Aorta (tissue), 5 donors: ENCODE measurements at places on chromosomes 7 and 10. TPM values are rescaled to one million over a fixed set of nuclear protein-coding genes. Genes with fewer than 3 reads are reported as not detected.

The CFAP70 gene
- total RNA-seq: 2.4 TPM

DNA sequence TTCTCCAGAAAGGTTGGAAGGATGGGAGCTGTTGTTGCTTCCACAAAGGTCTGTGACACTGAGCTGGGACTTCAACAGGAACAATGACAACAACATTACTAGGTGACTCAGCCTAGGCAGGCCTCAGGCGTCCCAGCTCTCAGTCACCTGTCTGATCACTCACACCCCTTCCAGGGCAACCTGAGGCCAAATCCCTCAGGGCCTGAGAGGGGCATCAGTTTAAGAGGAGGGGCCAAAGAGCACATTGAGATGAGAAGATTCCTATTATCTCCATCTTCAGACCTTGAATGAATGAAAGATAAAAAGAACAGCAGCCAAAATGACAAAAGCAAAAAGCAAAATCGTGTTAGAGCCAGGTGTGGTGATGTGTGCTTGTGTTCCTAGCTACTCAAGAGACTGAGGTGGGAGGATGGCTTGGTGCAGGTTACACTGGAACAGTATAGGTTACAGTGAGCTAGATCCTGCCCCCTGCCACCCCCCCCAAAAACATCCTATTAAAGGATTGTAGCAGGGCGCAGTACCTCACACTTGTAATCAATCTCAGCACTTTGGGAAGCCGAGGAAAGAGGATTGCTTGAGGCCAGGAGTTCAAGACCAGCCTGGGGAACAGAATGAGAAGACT, at the start of gene ATG9B:
Gene ATG9B (minus strand): TSS at position 60 of the 622 bp plus-strand sequence. CDS start 71 bp downstream, outside the sequence.
- DNase-seq: no peak

DNA sequence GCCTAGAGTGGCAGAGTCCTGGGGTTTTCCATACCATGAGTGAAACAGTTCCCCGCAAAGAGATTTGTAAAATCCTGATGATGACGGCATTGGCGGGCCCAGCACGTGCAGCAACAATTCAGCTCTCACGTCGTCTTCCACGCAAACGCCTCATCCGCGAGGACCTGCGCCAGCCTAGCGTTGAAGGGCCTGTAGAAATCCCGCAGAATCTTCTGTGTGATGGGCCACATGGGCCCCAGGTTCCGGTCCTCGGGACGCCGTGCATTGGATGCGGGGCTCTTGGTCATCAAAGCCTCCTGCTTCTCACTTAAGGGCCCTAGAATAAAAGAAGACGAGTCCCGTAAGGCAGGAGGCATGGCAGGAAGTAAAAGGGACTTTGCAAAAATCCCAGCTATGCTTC, 83.4 kb downstream of the CHST15 start:
- DNase-seq: no peak

The MUC3A gene
- total RNA-seq: 0.39 TPM

DNA sequence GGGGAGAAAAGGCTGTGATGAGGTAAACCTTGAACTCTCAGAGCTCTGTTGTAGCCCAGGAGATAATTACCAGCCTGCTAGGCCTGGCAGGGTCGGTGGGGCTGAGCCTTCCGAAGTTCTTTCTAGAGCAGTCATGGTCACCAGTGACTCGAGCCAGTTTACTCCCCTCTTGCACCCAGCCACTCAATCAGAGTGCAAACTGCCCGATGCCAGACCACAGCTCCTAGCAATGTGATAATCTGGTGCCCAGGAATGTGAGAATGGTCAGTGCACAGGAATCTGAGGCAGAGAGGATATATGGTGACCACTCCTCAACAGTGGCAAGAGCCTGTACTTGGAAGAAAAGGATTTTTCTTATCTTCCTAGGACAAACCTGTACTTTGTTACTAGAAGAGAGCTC, 46.4 kb upstream of the KMT2E start:
- DNase-seq: peak; percentile 55

- no peak for DNase-seq
Observed at GRCh38 chr10:71622154-71622526, 97.4 kb downstream of the C10orf105 start.

The ZPBP gene
- total RNA-seq: not detected

The MYO1G gene
- total RNA-seq: 21.3 TPM

The CCDC146 gene
- total RNA-seq: 8.9 TPM

DNA sequence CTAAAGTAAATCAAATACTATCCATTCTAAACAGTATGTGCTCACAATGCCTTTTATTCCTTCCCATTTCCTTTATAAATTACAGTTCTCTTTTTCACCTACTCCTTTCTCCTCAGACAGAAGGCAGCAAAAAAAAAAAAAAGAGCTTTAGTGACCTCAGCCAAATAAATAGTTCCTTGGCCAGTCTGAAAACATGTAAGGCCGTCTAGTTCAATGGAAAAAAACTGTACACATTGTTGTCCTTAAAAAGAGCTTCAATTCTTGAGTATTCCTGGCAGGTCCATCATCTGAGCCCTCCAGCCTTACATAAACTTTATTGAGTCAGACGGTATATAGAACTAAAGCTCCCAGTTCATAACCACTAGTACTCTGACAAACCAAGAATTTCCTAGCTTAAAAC, 185.4 kb downstream of the CACNA2D1 start:
- no peak for DNase-seq

DNA sequence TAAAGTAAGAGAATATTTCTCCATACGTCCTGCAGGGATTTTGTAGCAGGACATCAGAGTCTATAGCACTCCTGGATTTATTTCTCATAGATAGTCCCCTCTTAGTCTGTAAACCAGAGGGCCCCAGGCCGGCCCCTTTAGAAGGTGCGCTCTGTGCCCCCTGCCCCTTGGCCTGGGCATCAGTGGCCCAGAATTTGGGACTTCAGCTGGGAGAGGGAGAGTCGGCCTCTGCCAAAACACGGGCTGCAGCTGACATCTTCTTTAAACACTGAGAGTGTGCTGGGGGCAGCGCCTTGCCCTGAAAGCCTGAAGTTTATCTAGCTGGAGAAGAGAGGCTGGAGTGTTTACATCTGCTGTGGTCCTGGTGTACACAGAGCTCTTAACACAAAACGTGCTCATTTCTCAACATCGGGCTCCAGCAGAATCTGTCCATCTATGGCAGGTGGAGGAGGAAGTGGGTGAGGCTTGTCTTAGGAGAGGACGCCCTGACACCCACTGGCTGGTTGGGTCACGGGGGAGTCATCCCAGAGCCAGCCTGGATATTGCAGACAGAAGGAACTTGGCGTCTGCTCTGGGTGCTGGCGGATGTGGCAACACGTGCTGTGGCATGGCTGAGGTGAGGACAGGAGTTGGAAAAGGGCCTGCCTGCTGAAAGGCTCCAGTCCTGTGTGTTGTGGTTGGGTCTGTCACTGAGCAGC, 5.0 kb upstream of the TACR2 start:
- DNase-seq: no peak

- DNase-seq: no peak
Observed at GRCh38 chr7:90728568-90728967, 132.4 kb downstream of the CDK14 start.

DNA sequence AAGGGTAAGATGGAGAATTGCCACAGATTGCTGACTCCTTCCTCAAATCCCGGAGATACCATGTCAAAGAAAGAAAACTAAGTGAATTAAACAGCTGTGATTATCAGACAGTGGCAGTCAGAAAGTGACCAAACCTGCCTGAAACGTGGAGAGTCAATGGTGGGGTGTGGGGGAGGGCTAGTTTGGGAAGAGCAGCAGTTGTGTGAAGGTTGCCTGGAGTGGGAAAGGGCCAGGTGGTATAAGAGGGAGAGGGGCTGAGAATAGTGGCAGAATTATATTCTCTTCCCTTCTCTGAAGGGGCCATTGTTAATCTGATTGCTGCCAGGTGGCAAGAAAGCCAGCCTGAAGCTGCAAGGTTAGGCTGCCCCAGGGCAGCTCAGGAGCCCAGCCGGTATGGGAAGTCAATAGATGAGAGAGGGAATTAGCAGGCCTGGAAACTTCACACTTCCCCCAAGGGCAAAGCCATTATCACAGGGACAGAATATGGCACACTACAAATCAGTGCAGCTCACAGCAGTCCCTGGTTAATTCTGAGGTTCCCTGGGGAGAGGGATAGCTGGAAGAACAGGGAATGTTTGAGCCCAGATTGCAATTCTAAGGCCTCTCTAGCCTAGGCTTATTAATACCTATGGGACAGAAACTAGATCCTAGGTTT, 83.9 kb upstream of the ITGB1 start:
- no peak for DNase-seq

The CYP51A1 gene
- 30.7 TPM for total RNA-seq

DNA sequence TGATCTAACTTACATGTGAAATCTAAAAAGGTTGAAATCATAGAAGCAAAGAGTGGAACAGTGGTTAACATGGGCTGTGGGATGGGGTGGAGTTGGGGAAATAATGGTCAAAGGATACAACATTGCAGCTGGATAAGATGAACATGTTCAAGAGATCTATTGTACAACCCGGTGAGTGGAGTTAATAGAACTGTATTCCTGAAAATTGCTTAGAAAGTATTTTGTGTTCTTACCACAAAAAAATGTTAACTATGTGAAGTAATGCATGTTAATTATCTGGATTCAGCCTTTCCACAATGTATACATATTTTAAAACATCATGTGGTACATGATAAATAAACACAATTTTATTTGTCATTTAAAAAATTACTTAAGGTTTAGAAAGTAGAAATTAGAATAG, 271.0 kb upstream of the LRRTM3 start:
- DNase-seq: no peak

The LRRD1 gene
- total RNA-seq: not detected

- no peak for DNase-seq
Observed at GRCh38 chr10:91992031-91992430, 68.5 kb downstream of the BTAF1 start.

The ZRANB1 gene
- 27.6 TPM for total RNA-seq

The CALN1 gene
- 0.33 TPM for total RNA-seq

- DNase-seq: no peak
Observed at GRCh38 chr10:86871563-86872183, 85.7 kb downstream of the MMRN2 start.

GRCh38 chr7:88276605-88277153, 30.0 kb downstream of the STEAP4 start:
- DNase-seq: no peak

GRCh38 chr7:22435105-22435504, 64.9 kb downstream of the STEAP1B start:
- DNase-seq: no peak

The PLPP4 gene
- total RNA-seq: not detected

The RBM20 gene
- 9.9 TPM for total RNA-seq

- peak; percentile 12 for DNase-seq
Observed at GRCh38 chr7:6323967-6324701, 51.7 kb upstream of the CYTH3 start.

The SPACDR gene
- total RNA-seq: 2.0 TPM

The SDK1 gene
- 46.3 TPM for total RNA-seq

- no peak for DNase-seq
Observed at GRCh38 chr10:26491934-26492333, 53.8 kb downstream of the APBB1IP start.

The PNLIP gene
- total RNA-seq: 2.7 TPM

DNA sequence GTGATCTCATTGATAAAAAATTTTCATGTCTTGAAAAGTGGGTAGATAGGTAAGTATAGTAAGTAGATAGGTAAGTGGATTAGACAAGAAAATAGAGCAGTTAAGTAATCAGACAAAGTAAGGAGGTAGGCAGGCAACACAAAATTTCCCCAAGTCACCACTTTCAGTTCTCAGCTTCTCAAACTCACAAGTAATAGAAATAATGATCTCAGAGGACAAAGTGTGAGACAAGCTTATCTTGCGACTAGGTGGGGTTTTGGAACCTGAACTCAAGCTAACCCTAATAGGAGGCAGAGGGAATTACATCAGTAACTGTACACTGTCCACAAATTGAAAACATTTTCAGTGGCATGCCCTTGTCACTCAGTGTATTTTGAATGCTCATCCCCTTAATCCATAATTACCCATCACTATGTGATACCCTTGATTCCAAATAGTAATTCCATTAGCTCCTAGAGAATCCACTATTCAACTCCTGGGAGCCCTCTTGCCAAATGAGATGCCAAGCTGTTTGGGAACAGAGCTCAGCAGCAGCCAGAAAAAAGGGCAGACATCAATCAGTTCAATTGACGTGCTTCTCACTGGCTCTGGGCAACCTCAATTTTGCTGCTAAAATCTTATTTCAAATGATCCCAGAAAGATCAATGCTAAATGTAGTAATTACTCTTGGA, 703.2 kb downstream of the XPNPEP1 start:
- DNase-seq: no peak

- no peak for DNase-seq
Observed at GRCh38 chr10:49512121-49512809, 26.7 kb downstream of the ERCC6 start.

The HGF gene
- total RNA-seq: 20.7 TPM

The HPSE2 gene
- total RNA-seq: 6.3 TPM

DNA sequence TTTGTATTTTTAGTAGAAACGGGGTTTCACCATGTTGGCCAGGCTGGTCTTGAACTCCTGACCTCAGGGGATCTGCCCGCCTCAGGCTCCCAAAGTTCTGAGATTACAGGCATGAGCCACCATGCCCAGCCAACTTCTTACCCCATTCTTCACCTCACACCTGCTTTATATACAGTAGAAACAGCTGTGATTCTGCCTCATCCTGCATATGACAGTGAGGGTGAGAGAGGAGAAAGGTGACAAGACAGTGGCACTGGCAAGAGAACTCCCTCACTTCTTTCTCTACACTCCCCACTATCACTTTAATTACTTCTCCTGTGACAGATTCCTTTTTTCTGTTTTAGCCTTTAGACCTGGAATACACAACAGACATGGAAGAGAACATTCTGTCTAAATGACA, 61.8 kb upstream of the CAPZA2 start:
- no peak for DNase-seq

DNA sequence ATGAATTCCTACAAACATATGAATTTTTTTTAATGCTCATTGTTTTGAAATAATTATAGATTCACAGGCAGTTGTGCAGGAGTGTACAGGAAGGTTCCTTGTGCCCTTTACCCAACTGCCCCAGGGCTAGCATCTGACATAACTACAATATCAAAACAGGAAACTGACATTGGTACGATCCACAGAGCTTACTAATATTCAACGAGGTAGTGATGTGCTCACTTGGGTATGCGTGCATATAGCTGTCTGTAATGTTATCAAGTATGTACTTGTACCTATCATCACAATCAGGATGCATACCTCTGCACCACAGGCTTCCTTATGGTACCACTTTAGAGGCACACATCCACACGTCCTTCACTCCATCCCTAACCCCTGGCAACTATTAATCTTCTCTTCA, 68.3 kb downstream of the BMS1 start:
- no peak for DNase-seq

The SCIN gene
- total RNA-seq: 4.2 TPM

The PRKAR2B gene
- 4.0 TPM for total RNA-seq

- DNase-seq: peak; percentile 71
Observed at GRCh38 chr7:132614428-132615318, 38.4 kb upstream of the PLXNA4 start.
